PC-9 (cell line): ENCODE measurements at places on chromosomes 4 and X.

GRCh38 chrX:50980251-50980650 is 69.7 kb downstream of the BMP15 start:
- DNase-seq, result no peak

DNA sequence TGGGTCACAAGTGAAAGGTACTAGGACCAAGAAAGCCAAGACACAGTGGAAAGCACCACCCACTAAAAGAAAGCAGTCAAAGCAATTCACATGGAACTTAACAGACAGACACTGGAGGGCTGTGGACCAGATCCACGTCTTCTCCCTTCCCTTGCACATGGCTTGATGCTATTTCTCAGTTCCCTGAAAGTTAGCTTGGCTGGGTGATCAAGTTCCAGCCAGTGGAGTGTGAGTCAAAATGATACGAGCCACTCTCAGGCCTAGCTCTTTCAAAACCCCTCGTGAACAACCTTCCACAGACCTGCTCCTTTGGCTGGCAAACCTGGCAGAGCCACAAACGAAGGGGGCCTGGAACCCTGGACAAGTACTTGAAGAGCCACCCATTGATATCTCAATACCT is 52.0 kb downstream of the RELL1 start:
- no peak for DNase-seq

DNA sequence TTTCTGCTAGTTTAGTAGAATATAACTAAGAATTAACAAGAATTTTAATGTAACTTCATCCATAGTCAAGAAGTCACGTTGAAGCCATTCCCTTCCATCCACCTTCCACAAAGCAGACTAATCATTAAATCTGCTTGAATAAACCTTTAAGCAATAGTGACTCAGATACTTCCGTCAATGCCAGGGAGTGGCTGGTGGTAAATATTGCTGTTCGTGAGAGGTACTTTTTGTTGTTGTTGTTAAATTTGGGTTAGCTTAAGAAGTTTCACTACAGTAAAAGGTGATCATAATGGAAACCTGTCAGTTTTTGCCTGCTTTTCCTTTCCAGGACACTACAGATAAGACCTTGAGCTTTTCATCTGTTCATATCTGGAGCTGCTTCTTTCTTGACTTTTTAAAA is 316.3 kb downstream of the TMA16 start:
- DNase-seq, result no peak

DNA sequence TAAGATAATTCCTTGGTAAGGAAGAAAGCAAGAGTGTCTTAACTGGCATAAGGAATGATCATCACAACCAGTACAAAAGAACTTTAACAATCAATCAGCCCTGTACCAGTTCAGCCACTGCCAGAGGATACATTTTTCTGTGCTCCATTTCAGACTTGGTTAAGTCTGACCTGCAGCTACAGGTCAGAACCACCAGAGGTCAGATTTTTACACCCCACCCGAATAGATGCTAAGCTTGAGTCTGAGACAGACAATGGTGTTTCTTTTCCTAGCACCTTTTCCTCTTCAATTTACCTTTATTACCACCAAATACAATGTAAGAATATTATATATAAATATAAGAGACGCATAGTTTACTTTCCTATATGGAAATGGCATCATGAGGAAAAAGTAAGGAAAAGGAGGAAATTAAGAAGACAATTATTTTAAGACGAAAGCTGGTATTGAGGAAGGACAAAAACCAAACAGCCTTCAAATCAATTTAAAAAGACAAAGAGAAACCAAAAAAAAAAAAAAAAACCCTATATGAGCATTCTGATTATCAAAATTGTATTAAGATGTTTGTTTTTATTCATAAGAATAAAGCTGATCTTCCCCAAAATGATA is 215.3 kb upstream of the TTC29 start:
- DNase-seq, result no peak

DNA sequence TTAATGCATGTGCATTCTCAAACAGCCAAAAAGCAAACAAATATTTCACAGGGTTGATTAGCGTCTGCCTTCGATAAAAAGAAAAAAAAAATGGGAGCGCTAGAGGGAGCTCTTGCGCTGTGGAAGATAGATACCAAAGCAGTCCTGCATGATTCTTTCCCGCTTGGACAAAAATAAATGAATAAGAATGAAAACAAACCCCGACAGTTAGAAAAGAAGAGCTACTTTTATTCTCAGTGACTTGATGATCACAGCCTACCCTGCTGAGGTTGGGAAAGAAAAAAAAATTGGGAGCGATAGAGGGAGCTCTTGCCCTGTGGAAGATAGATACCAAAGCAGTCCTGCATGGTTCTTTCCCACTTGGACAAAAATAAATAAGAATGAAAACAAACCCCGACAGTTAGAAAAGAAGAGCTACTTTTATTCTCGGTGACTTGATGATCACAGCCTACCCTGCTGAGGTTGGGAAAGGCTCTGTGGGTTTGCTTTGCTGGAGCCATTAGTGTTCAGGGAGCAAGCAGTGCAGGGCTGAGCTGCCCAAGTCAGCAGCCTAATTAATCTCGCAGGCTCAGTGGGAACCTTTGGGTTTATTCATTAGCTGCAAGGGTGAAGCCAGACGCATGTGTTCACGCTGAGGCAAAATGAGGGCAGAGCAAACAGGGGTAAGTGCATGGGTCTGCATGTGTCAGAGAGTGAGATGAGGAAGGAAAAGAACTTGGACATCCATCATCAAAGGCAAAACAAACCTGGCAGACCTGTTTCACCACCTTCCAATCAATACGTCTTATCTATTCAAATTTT is 249.3 kb upstream of the PRKX start:
- DNase-seq, result peak; percentile 5

- no peak for DNase-seq
These were observed 10.3 kb downstream of the DOK7 start for GRCh38 chr4:3473181-3473950.

DNA sequence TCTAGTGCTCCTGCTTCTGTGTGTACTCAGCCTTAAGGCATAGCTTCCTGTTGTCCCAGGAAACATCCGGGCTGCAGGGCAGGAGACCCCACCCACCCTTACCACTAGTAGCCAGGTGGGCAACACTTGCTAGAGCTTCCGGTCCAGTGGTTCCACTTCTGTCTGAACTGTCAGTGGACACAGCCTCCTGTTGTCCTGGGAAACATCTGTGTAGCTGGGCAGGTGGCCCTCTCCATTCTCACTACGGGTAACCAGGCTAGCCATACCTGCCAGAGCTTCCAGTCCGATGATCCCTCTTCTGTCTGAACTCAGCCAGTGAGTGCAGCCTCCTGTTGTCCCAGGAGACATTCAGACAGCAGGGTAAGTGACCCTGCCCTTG is 372.2 kb downstream of the INPP4B start:
- DNase-seq, result no peak
